Aorta (tissue), 5 donors: ENCODE measurements at places on chromosomes 16 and 17. TPM values are rescaled to one million over a fixed set of nuclear protein-coding genes. Genes with fewer than 3 reads are reported as not detected.

DNA sequence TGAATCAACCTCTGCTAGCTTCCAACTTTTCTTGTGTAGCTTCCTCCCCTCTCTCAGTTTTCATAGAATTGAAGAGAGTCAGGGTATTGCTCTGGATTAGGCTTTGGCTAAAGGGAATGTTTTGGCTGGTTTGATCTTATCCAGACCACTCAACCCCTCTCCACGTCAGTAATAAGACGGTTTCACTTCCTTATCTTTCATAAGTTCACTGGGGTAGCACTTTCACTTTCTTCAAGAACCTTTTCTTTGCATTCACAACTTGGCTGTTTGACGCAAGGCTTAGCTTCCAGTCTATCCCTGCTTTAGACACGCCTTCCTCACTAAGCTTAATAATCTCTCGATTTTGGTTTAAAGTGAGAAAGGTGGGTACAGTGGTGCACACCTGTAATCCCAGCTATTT, 29.7 kb upstream of the OR1A2 start:
- no peaks in the 10 kb centered on the region for H3K27me3 ChIP-seq
- DNase-seq = no peak
- H3K4me1 ChIP-seq = no peaks in the 10 kb centered on the region
- no peaks in the 10 kb centered on the region for H3K36me3 ChIP-seq

Gene ASPHD1
- 0.39 TPM for total RNA-seq

- no peaks in the 10 kb centered on the region for H3K36me3 ChIP-seq
- DNase-seq = no peak
- H3K27ac ChIP-seq = no peak overlapping the region
- H3K27me3 ChIP-seq = no peaks in the 10 kb centered on the region
Observed at GRCh38 chr17:71438631-71439146, 682.1 kb upstream of the SOX9 start.

- H3K27ac ChIP-seq = no peak overlapping the region
- H3K27me3 ChIP-seq = no peaks in the 10 kb centered on the region
- no peak overlapping the region for H3K4me3 ChIP-seq
- peaks cover 2% of the 10 kb centered on the region for H3K4me1 ChIP-seq
- no peak for DNase-seq
Observed at GRCh38 chr16:77298418-77299360, 99.5 kb downstream of the SYCE1L start.

- H3K4me1 ChIP-seq = no peaks in the 10 kb centered on the region
- no peaks in the 10 kb centered on the region for H3K27me3 ChIP-seq
- DNase-seq = no peak
- H3K27ac ChIP-seq = no peak overlapping the region
- H3K36me3 ChIP-seq = no peaks in the 10 kb centered on the region
Observed at GRCh38 chr17:6894206-6894528, 62.6 kb upstream of the TEKT1 start.

DNA sequence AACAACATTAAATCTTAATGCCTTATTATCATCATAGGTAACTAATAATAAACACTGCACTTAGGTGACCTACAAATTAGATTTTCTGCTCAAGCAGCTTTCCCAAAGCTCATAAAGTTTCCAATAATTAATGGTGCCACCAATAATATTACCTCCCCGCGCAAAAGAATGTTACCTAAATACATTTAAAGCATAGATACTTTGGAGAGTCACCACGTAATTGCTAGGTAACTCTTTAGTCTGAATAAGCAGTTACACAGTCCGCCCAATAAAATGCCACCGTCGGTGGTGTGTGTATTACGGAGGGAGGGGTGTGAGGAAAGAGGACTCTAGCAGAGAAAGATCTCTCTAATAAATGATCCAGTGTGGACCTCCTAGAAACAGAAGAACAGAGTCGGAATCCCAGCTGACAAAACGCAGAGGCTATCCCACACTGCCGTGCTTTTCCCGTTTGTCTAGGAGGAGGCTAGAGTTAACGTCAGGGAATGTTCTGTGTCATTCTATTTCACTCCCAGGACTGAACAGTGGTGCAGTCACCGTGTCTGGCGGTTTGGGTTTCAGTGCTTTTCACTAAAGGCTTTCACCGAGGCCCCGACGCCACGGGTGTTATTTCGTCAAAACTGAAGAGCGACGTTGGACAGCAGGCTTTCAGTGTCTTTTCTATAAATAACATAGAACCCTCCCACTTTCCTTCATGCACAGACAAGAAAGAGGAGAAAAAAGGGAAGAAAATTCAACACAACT, 630 bp downstream of the RNFT1 start:
- peak overlapping the region; percentile 4 for H3K27ac ChIP-seq
- H3K36me3 ChIP-seq = no peaks in the 10 kb centered on the region
- H3K4me1 ChIP-seq = peaks cover 4% of the 10 kb centered on the region
- H3K4me3 ChIP-seq = peak overlapping the region; percentile 82
- DNase-seq = peak; percentile 66
- no peaks in the 10 kb centered on the region for H3K27me3 ChIP-seq

GRCh38 chr16:12390644-12391043, 413.0 kb downstream of the CPPED1 start:
- H3K36me3 ChIP-seq = no peaks in the 10 kb centered on the region
- H3K27ac ChIP-seq = no peak overlapping the region
- DNase-seq = no peak
- no peaks in the 10 kb centered on the region for H3K27me3 ChIP-seq

Gene C17orf107
- total RNA-seq = 2.5 TPM

- no peaks in the 10 kb centered on the region for H3K4me1 ChIP-seq
- H3K4me3 ChIP-seq = no peak overlapping the region
- DNase-seq = no peak
- H3K36me3 ChIP-seq = no peaks in the 10 kb centered on the region
- no peak overlapping the region for H3K27ac ChIP-seq
- no peaks in the 10 kb centered on the region for H3K27me3 ChIP-seq
Observed at GRCh38 chr17:11999696-12000095, 2.4 kb upstream of the ZNF18 start.

DNA sequence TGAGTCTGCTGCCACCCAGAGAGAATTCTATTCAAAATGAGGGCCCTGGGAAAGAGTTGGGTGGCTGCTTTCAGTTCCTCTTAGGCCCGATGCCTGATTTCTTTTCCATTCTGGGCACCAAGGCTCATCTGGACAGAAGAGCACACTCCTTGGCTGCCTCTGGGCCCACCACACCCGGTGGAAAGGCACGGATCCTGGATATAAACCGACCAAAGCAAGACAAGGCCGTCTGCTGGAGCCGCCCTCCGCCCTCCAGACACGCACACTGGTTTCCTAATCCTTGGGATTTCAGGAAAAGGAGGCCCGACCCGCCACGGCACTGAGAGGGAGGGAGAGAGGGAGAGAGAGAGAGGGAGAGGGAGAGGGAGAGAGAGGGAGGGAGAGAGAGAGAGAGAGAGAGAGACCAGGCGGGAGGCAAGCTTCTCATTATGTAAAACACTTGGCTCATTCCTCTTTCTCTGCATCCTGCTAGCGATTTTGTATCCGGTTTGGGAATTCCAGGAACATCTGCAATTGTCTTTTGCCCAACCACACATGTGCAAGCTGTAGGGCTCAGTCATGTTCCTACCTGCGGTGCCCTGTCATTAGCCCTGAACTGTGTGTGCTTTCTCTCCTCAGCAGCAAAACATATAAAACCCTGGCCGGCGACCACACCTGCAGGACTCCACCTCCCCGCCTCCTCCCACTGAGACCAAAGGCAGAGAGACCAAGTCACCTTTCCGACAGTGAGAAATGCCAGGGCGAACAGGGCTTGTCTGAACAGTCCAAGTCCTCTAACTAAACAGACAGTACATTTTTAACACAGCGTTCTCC, 347.2 kb downstream of the SOX9 start:
- no peak for DNase-seq
- no peaks in the 10 kb centered on the region for H3K4me1 ChIP-seq
- H3K36me3 ChIP-seq = no peaks in the 10 kb centered on the region
- no peak overlapping the region for H3K4me3 ChIP-seq

DNA sequence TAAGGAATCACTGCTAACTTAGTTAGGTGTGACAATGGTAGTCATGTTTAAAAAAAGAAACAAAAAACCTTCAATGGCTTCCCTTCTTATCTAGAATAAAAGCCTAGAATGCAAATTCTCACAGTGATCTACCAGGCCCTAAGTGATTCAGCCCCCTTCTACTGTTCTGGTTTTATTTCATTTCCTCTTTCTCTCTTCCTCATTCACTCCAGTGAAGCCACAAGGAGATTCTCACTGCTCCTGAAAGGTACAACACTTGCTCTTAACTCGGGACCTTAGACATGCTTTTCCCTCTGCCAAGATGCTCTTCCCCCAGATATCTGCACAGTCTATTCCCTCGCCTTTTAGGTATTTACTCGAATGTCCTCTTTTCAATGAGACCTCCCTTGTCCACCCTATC, 3.7 kb downstream of the PIGS start:
- no peak overlapping the region for H3K27ac ChIP-seq
- H3K4me3 ChIP-seq = no peak overlapping the region
- H3K4me1 ChIP-seq = no peaks in the 10 kb centered on the region
- DNase-seq = no peak
- H3K36me3 ChIP-seq = no peaks in the 10 kb centered on the region

GRCh38 chr17:17852930-17853329, 16.1 kb upstream of the SREBF1 start:
- no peak for DNase-seq
- H3K4me1 ChIP-seq = no peaks in the 10 kb centered on the region

DNA sequence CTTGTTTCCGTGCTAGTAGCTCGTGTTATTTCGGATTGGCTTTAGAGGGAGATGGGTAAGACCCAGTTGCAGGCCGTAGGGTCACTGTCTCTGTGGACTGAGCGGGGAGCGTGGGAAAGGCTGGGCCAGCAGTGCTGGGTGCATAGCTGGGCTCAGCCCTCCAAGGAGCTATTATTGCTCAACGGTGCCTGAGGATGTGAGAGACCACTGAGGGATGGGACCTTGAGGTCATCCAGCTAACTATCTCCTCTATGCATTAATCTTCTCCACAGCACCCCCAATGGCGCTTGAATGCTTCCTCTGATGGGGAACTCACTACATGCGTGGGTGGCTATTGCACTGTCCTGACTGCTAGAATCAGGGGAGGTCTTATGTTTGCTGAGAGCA, 126.1 kb upstream of the FOXF1 start:
- no peak overlapping the region for H3K27ac ChIP-seq
- no peak for DNase-seq
- H3K27me3 ChIP-seq = no peaks in the 10 kb centered on the region
- no peaks in the 10 kb centered on the region for H3K36me3 ChIP-seq
- no peaks in the 10 kb centered on the region for H3K4me1 ChIP-seq
